ENCODE measurements at places on chromosomes 2 and 18.

DNA sequence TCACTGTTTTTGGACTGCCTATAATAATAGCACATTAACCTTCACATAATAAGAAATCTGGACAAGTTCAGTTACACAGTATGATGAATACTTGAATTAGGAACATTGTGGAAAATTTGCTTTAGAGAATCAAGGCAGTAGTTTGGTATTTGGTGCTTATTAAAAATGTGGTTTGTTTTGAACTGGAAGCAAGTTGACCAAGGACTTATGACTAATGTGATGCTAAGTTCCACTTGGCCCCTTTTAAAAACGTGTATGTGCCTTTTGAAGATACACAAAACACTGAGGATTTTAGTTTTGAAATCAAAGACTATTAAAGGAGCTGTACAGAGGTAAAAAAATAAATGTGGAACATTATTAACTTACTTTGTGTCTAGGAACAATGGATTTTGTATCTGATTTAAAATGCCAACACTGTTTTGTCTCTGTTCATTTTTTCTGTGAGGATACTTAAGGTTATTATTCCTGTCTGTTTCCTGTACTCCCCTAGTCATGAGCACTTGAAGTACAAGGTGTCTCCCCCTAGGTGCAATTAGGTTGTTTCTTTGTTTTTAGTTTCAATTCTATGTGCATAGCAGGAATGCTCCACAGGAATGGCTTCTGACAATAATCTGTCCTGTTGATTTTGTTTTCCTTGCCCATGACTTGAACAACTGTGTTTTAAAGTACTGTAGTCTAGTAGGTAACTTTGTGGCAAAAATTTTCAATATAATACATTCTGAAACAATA, 49.6 kb upstream of the PTH2R start:
- DNase-seq: no peak

GRCh38 chr2:138180692-138181386, 216.6 kb downstream of the HNMT start:
- no peak for DNase-seq

DNA sequence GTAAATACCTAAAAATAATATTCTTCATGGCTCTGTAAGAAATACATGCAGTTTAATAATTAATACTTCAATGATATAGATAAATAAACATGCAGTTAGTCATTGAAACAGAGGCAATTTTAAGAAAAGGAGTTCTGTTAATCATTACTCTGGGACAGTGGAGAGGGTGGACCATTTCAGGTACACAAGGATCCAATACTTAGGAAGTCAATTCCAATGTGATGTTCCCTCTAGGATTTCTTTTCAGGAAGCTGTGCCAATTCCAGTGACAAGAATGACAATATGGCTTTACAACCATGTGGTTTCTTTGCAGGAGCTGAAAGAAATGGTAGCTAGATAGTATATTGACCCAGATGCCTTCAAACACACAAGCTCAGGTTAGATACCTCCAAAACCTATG, 175.8 kb upstream of the NETO1 start:
- DNase-seq: no peak

DNA sequence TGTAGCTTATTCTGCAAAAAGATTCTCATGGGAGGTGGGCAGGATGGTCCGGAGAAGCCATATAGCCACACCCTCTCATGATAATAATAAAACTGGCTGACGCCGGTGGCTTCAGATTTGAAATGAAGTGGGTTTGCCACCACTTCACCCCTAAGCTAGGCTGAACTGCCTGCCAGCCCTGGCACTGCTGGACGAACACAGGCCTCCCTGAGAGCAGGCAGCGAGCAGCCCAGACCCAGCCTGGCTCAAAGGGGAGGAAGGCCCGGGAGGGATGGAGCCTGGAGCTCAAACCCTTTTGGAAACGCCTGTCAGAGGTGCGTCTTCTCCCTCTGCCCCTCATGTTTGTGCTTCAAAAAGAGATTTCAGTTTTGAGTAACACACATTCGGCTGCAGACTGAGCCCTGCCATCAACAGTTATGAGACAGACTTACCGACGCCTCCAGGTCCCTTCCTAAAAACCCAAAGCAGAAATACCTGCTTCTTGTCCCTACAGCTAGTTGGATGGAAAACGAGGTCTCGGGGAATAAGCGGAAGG, 71.1 kb upstream of the HPCAL1 start:
- no peak for DNase-seq

GRCh38 chr2:172448544-172449267, 21.3 kb downstream of the ITGA6 start:
- no peak for DNase-seq

DNA sequence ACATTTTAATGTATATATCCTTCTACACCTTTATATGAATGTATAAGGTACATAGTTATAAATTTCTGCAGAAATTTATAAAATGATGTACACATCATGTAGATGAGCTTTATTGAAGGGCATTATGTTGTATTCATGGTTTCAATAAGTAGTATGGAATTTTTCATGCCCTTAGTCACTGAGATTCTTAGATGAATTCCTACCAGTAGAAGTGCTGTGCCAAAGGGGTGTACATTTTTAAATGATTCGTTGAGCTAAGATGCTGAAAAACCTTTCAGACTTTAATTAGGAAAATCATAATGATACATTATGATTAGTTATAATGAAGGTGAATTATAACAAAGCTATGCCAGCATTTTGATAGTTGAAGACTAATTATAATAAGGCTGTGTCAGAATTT, 115.2 kb downstream of the ZNF236 start:
- DNase-seq: no peak

- no peak for DNase-seq
These were observed 19.9 kb downstream of the IL36B start for GRCh38 chr2:113032737-113033136.

GRCh38 chr2:138209009-138209408, 244.7 kb downstream of the HNMT start:
- no peak for DNase-seq

- DNase-seq: no peak
These were observed 108.0 kb downstream of the DTNA start for GRCh38 chr18:34818064-34818463.

GRCh38 chr2:236051351-236051750, 116.8 kb downstream of the GBX2 start:
- no peak for DNase-seq

- no peak for DNase-seq
These were observed 12.5 kb downstream of the GAREM2 start for GRCh38 chr2:26185304-26185928.

GRCh38 chr2:233462826-233463470, 103.6 kb downstream of the USP40 start:
- no peak for DNase-seq

DNA sequence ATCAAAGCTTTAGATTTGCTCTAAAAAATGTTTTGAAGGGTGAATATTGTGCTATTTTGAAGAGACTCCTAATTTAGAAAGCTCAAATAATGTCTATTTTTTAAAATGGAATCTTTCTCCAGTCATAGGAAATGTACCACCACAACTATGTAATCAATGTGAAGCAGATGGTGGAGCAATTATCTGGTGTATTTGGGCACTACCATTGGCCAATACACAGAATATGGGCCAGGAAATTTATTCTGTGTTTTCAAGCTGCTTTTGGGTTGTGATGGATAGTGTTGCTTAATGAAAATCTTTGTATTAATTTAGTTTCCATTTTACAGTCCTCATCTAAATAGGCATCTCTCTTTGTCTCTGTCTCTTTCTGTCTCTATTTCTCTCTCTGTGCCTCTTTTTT, 17.1 kb upstream of the VWC2L start:
- no peak for DNase-seq

DNA sequence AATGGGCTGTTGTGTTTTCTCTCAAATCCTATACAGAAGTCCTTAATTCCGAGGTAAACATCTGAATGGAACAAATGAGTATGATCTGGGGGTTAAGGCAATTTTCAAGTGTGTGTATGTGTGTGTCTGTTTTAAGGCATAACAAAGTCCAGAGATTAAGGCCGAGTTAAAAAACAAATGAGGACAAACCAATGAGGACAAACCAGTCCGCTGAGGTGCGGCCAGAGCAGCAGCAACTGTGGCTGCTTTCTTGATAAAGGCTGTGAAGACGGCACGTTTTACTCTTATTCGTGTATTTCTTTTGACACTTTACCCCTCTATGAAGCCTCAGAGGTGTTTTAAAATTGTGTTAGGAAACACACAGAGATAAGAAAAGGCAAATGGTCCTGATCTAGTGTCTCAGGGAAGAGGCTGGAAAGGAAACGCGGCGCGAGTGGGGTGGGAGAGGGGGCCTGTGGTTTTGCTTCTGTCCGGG, 495 bp upstream of the GULP1 start:
- no peak for DNase-seq

DNA sequence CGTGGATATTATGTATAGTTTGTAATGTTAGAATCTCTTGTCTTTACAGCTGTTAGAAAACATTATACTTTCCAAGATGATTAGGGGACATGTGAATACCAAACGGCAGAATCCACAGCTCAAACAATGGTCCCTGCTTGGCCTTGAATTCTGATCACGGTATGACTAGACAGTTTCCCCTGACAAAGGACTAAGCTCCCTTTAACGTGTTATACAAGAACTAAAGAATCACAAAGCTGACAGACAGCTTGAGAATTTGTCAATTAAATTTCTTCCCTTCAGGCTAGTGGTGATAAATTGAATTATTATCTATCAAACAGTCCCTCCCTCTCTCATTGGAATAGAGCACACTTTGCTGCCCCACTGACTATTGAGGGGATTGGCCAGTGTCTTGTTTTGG, 359.2 kb upstream of the ID2 start:
- no peak for DNase-seq

DNA sequence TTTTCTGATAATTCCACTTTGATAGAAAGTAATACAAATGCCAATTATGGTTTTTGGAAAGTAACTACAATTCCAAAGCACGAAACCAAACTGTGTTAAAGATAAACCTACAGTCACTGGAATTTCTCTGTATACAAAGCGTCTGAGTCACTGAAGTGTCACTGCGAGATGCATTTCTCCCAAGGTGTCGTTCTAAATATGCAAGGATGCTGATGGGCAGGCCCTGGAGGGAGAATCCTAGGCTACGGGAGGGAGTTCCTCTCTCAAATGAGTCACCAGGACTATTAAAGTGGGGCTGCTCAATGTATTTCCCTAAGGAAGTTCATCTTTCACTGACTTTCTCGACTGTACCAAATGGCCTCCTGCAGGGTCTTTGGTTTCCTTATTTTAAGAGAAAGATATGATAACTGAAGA, 163.8 kb upstream of the STK17B start:
- no peak for DNase-seq

DNA sequence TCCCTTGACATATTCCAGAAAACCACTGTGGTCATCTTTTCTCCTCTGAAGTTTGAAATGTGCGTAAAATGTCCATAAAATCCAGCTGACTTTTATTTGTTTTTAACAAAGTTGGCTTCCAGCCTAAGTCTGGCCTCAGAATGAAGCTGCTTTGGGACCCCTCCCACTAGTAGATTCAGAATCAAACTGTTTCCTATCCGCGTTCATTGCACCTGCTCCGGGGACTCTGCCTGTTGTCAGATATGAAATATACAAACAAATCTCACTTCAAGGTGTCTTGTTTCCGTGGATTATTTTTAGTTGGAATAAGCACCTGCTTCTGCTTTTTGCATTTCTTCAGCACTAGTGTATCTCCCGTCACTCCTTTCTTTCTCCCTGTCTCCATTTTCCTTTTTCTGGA, 115.7 kb upstream of the FHL2 start:
- no peak for DNase-seq

DNA sequence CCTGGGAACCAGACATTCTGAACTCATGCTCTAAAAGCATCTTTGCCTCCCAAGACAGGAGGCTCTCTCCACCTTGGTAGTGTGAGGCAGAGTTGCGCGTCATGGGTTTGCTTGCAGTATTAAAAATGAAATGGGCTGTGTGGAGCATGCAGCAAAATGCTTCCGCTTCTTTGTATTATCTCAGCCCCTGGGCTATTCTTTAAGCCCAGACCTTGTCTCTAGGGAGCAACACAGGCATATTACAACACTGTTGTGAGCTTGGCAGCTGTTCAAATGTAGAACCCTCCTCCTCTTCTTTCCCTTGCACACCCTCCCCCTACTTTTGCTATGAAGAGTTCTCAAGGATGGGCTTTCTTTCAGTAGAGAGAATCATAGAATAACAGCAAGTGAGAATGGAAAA, 185.1 kb upstream of the LHCGR start:
- DNase-seq: no peak

All from T-helper 22 cell (primary cell).